ENCODE measurements at places on chromosomes 1 and 21. TPM values are rescaled to one million over a fixed set of nuclear protein-coding genes. Genes with fewer than 3 reads are reported as not detected.

FCGR1A gene
- not detected for total RNA-seq

DIO1 gene
- total RNA-seq: not detected

MTARC1 gene
- not detected for total RNA-seq

PTPRU gene
- 0.51 TPM for total RNA-seq

DNA sequence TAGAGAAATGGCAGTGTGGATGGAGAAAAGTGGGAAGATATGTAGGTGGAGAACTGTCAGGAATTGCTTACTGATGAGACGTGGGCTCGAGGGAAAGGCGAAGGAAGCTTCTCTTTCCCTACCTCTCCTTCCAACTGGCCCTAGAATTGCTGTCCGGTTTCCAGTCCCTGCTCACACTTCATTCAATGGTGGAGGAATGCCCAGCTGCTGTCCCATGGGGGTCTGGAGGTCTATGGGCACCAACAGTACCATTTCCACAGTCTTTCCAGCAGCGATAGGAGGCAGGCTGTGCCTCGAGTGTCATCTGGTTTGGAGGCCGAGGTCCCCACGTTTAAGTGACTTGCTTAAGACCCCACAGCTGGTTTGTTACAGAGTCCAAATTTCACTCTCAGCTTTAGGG lies 31.5 kb upstream of the CD1D start:
- no peak for DNase-seq

DNA sequence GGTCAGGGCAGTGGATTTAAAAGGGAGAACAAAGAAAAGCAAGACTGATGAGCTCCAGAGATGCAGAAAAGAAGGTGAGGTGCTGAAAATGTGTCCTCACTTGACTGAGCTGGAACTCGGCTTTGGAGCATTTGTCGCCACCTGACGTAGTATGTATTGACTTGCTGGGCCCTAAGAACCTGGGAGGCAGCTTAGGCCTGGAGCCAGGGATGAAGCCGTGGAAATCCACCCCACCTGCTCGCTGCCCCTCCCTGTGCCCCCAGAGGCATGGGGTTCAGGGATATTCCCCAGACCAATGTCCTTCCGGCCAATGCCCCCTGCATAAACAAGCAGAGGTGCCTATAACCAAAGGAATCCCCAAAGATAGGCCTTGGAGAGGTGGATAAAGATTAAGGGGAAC lies 14.3 kb downstream of the MRAP start:
- DNase-seq: no peak

- DNase-seq: no peak
Measured at GRCh38 chr1:219123036-219123435, 50.6 kb upstream of the LYPLAL1 start.

DNA sequence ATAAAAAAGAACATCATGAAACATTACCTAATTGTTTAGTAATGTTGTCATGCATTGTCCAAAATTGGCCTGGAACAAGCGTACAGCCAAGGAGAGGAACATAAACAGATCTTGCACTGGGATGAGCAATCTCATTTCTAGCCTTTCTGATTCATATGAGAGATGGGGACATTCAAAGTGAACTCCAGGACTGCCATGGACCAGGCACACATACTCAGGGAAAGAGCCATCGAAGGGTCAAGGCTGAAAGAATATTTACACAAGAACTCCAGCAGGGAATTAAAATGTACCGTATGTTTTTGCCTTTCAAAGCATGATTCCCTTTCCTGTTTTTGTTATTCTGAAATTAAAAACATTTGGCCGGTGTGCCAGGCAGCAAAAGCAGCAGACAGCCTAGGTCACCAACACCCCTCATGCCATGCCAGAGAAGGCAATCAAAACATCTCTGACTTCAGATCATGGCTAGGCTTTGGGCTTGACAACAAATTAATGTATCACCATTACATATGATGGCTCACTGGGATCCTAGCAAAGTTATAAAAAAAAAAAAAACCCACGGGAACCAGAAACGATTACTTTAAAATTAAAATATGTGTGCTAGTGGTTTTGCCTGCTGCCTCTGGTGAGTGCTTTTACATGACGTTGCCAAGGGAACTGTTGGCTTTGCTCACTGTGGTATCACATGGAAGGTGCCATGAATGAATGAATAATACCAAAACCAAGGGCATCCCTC lies 159.8 kb downstream of the TGFBR3 start:
- DNase-seq: no peak

DNA sequence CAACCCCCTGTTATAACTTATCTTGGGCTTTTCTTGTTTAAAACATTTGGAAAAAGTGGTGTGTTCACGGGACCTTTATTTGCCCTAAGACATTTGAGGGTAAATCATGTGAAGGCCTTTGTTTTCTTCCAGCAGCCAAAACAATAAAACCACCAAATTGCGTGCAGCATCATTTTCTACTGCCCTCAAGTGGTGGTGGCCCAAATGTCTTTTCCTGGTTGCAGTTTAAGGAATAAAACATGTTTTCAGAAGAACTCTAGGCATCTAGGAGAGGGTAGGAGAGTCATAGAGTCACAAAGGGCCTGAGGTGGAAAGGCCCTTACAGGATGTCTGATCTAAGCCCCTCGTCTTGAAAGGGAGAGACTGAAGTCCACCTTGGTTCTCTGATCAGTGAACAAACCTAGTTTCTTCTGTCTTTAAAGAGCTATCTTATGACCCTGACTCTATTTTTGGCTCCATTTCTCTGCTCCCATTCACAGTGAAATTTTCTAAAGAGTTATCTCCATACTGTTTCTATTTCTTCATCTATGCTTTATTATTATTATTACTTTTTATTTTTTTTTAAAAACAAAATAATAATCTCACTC lies 16.0 kb upstream of the EPS15 start:
- peak; percentile 12 for DNase-seq

DNA sequence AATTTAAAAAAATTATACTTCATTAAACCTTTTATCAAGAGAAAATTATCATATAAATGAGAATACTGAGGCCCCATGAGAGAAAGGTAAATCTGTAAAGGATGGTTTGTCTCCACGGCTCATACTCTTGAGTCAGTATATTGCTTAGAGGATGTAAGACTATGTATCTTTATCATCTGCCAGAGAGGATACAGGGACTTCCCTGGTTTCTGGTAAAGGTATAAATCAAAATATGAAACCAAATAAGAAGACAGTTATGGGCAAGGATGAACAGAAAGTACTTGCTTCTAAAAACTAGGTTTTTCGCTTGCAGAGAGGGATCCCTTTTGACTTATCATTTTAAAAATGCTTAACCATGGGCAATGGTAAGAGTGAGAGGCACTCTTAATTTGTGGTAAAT lies 112.4 kb downstream of the POU2F1 start:
- no peak for DNase-seq

DNA sequence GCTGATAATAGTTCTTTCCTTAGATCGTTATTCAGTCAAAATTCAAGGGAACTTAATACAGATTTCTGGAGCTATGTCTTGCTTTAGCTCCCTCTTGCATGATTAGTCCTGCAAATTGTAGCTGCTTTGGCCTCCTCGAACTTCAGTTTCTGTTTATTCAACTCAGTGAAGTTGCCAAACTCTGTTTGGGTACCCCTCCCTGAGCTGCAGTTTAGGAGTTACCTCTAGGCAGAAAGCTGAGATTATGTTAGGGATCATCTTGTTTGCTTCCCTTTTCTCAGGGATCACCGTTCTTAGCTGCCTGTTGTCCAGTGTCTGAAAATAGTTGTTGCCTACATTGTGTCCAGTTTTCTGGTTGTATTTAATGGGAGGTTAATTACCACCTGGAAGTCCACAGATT lies 43.5 kb downstream of the SNX27 start:
- DNase-seq: no peak

DNA sequence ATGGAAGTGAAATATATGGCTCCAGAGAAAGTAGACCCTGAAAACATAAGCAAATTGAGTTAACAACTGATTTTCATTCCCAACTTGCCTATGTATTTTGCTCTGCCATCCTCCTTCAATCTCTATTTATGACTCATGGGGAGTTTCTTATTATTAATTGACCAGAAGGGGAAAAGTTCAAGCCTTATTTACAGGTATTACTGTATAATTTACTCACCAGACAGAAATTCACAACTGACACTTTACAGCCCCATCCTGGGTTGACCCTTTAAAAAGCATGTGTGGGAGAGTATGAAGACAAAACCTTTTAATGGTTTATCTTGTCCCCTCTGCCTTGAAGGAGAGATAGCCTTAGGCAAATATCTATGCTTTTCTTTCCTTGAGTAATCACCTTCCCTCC lies 39.8 kb upstream of the C1orf53 start:
- DNase-seq: no peak

DNA sequence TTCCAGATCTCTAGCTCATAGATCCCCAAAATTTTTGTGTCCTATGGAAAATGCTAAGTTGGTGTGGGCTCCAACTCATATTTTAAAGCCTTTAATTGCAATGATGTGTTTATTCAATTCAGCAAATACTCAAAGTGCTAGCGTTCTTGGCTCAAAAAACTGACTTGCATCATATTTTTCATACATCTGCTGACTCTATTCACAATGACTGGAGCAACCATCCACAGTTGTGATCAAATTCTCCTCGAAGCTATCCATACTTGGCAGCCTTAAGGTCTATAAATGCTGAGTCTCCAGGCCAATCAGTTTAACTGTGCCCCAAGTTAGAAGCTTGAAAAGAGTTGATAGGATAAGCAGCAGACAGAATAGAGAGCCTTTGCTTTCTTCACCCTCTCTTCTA lies 2.9 kb upstream of the ATP1A1 start:
- DNase-seq: no peak

- no peak for DNase-seq
Measured at GRCh38 chr1:216723274-216723780, at the start of gene ESRRG. ESRRG (minus strand) TSS chr1:216723429; CDS start chr1:216723299, 130 bp downstream.
